CD8-positive, alpha-beta memory T cell (primary cell): ENCODE measurements at places on chromosomes 5 and 9. TPM values are rescaled to one million over a fixed set of nuclear protein-coding genes. Genes with fewer than 3 reads are reported as not detected.

- no peak for DNase-seq
Observed at GRCh38 chr5:178368274-178368673, 135.7 kb upstream of the PHYKPL start.

- no peak for DNase-seq
Observed at GRCh38 chr5:34676416-34676815, 20.3 kb downstream of the RAI14 start.

The TMEM232 gene
- 0.92 TPM for total RNA-seq

DNA sequence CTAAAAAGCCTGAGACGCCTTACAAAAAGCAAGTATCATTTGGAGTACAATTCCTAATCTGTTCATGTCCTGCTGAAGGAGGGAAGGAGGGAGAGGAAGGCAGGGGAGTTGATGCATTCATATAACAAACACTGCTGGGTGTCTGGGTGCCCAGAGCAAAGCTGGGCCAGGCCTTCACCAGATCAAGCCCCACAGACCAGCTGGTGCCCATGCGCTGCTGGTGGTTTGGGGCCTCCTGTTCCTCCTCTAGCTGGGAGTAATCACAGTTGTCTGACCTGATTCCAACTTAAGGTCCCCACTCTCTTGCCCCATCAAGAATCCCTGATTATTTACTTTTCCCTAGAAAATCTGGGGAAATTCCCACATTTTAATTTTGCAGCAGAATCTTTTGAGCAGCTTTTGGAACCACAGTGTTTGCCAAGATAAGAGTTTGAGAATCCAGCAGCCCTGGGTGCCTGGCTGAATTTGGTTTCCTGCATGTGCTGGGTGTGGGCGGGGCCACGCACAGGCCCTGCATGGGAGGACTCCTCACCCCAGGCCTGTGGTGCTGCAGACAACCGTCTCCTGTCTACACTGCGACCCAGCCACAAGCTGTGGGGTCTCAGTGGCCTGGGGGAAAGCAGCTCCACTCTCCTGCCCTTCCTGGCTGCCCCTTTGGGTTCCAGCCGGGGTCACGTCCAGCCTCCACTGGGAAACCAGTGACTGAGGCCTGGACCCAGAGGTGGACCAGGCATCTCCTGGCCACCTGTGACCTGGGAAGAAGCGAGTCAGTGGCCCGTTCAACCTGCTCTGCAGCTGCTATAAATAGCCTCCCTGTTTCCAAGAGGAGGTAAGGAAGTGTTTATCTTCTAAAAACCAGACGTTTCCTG is 47.5 kb downstream of the NEURL1B start:
- no peak for DNase-seq

- no peak for DNase-seq
Observed at GRCh38 chr9:136031741-136032730, 63.1 kb downstream of the NACC2 start.

The EIF4EBP3 gene
- 11.9 TPM for total RNA-seq

The PCDHA11 gene
- total RNA-seq = not detected

- no peak for DNase-seq
Observed at GRCh38 chr9:3948826-3949556, 350.9 kb downstream of the GLIS3 start.

- DNase-seq = no peak
Observed at GRCh38 chr9:126475933-126476555, 137.7 kb upstream of the LMX1B start.

- no peak for DNase-seq
Observed at GRCh38 chr5:65068410-65068809, 299.7 kb downstream of the CWC27 start.

- no peak for DNase-seq
Observed at GRCh38 chr9:71755230-71755629, 13.1 kb downstream of the CEMIP2 start.

DNA sequence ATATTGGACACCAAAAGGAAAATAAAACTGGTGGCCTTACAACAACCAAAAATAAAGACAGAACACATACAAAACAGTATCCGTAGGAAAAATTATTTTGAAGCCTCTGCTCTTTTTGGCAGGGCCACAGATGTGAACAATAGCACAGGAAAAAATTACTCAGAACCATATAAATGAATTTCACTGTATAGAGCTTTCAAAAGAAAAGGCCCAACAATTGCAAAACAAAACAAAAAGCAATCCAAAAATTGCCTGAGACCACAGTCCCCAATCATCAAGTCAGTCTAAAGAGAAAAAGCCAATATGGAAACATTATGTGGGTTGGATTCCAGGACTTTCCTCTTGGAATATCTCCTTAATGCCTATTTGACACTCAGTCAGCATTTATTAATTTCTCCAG is 243.8 kb downstream of the CEMIP2 start:
- DNase-seq = no peak

DNA sequence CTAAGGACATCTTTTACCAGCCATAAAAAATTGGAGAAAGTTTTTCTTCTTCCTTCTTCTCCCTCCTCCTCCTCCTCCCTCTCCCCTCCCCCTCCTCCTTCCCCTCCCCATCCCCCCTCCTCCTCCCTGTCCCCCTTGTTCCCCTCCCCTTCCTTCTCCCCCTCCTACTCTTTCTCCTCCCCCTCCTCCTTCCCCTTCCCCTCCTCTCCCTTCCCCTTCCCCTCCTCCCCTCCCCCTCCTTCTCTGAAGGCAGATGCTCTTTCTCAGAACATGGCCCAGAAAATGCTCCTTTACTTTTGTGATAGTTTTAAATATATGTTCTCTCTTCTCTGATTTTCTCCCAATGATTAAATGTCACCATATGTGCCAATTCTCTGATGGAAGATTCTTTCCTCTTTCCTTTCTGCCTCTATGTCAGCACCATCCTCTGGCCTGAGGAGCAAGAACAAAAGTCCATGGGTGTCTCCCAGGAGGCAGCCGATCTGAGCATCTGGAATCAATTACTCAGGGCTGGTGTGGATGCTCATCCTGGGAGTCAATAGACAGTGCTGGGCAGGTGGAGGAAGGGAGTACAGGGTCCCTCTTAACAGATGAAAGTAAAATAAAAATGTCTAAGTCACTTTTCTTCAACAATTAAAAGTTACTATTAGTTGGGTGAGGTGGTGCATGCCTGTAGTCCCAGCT is 63.0 kb upstream of the GNA14 start:
- no peak for DNase-seq

DNA sequence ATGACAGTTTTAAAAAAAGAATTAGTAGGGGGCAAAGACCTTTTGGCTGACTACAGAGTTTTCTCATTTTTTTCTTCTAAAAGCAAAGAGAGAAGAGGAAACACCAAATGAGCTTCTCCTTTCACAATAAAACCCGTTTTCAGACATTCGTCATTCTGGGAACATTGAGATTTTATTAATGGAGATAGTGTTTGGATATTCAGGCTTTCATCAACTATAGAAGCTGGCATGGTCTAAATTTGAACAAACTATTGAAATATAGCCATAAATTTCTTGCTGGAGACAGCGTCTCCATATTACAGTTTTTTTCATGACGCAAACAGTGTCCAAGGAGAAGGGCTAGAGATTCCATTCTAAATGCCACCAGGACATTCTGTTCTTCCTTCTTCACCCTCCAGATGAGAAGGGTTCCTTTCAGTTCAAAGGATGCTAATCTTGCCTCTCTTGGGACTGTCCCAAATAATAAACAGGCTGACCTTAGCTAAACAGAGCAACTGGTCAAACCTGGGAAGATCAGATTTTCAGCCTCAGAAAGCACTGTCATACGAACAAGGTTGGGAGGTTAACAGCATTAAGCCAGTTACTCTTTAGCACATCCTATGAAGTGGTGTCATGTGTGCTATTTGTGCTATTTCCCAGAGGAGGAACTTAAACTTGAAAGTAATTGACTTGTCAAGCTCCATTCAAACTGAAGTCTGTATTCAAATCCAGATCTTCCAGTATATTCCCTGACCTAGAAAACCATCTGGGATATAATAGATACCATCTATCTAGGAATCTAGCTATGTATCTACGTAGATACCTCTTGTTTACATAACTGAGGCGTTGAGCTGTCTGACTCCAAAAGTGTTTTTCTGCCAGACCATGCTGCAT is 125.6 kb downstream of the LPAR1 start:
- DNase-seq = no peak

GRCh38 chr5:50553560-50553984 is 112.5 kb upstream of the EMB start:
- peak; percentile 7 for DNase-seq

The AOPEP gene
- 7.1 TPM for total RNA-seq
